ENCODE measurements at places on chromosomes 5 and 9.

DNA sequence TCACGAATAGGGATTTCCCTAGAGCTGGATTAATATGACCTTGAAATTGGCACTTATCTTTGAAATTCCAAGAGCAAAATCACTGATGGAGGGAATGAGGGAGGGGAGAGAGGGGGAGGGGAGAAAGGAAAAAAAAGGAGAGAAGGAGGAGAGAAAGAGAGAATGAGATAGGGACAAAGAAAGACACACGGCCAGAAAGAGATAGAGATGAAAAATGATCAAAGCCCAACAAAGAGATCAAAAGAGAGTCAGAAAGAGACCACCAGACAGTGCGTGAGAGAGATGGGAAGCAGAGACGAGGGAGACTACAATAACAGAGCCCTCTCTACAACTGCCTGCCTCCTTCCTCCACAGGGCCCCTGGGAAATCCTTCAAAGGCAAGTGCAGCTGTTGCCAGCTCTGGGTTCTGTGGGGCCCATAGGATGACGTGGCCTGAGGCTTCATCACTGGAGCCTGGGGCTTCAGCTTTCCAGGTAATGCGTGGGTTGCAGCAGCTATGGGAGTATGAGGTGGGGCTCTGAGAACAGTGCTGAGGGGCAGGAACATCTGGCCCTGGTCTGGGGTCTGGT, 58.3 kb upstream of the SHB start:
- no peak for DNase-seq

DNA sequence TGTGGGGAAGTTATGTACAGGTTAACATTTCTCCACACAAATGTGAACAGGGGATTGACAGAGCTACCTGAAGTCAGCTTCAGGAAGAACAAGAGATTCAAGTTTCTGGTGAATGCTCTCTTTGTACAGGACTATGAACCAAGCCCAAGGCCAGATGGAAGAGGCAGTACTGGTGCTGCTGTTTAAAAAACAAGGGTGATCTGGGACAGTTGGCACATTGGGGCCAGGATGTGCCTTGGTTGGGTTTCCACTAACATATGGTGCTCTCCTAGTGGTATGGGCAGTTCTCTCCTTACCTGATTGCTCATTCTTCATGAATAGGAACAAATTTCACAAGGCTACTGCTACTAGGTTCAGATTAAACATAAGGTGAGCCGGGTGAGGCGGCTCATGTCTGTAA, 40.0 kb downstream of the MTMR12 start:
- no peak for DNase-seq

- DNase-seq: no peak
Measured at GRCh38 chr5:30287890-30288289, 905.6 kb upstream of the CDH6 start.

DNA sequence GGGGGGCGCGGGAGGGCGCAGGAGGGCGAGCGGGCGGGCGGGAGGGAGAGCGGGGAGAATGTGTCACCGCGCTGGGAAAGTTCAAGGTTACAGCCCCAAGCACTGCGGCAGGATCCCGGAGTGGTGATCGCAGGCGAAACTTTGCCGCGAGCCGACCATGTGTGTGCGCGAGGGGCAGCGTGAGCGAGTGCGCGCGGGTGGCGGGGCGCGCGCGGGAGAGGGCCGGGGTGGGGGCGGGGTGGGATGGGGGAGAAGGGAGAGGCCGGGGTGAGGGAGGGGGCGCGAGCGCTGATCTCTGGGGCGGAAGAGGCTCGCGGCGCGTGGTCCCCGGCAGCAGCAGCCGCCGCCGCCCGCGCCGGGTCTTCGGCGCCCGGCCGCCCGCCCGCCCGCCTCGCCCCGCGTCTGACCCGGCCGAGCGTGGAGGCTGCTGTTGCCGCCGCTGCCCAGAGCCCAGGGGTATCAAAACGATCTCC, at the start of gene NFIB:
Gene NFIB, minus strand, starts transcription at position 191 of the 473 bp plus-strand sequence. CDS start 630 bp downstream, outside the sequence.
- no peak for DNase-seq

DNA sequence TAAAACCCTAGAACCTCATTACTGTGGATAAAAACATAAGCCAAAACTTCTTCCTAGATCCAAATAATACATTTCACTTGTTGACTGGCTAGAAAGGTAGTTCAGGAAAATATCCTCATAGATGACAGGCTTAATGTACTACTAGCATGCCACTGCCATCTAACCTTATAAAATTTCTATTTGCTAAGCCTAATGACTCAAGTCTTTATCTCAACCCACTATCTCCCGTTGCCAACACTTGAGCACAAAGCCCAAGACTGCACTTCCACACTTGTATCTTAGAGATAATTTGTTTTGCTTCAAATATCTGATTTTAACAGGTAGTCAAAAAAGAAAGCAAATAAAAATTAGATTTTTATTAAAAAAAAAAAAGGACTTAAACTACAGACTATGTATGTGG, 42.7 kb downstream of the FBXL17 start:
- no peak for DNase-seq

GRCh38 chr5:177471610-177472356, 1.7 kb downstream of the DBN1 start:
- DNase-seq: no peak

- no peak for DNase-seq
Measured at GRCh38 chr9:82020331-82020730, 31.8 kb downstream of the SPATA31D1 start.

DNA sequence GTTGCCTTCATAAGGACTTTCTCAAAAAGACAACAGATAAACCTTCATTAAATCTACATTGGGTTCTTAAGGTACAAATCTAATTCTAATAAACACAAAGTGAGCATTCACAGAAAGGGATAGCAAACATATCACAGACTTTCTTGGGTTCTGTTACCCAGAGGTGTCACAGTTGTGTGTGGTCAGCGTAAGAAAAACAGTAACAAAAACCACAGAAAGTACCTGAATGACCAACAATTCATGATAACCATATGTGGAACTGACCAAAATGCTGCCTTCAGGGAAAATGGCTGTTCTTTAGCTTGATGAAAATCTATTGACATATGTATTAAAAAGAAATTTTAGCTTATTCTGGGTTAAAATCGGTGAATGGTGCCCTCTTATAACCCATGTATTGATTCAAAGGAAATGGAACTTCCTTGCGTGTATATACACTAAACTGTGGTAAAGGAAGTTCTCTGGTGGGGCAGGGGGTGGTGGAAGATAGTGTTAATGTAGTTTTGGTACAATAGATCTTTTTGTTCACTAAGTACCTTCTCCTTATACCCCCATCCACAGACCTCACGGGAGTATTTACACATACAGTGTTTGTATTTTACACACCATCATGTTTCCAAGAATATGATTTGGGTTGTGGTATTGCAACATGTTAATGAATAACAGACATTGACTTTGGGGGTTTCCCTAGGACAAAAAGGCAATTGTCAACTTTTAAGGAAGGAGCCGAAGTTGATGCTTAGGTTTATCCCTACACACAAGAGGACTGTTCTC, 152.5 kb downstream of the APBA1 start:
- DNase-seq: no peak

DNA sequence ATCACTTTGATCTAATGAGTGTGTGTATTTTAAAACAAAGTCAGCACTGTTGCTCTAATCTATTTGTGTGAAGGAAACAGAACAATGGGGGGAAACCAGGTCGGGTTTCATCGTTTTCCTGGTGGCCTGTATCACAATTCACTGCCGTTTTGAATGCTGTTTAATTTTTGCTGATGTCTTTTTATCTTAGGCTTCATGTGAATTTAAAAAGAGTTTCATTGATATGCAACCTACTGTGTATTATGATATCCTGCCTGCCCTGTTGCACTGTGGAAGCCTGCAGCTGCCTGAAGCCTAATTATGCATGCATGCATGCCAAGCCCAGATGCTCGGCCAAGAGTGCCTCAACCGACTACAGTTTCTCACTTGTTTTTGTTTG, 307.5 kb downstream of the ZNF608 start:
- DNase-seq: no peak

DNA sequence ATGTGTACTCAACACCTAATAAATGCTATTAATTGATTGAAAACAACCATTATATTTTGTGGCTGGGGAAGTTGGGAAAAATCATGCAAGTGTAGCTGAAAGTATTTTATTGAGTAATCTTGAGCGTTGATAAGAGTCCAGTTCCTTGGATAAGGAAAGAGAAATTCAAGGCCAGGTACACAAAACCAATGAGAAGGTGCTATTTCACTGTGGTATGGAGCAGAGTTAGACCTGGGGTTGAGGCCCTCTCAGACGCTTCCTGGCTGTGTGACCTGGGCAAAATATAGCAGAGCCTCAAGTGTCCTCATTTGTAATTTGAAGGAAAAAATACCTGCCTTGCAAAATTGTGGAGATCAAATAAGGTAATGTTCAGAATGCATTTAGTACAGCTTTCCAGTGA, 50.1 kb downstream of the GALNT10 start:
- DNase-seq: no peak

GRCh38 chr9:128259156-128259555, 16.7 kb downstream of the GOLGA2 start:
- DNase-seq: no peak

DNA sequence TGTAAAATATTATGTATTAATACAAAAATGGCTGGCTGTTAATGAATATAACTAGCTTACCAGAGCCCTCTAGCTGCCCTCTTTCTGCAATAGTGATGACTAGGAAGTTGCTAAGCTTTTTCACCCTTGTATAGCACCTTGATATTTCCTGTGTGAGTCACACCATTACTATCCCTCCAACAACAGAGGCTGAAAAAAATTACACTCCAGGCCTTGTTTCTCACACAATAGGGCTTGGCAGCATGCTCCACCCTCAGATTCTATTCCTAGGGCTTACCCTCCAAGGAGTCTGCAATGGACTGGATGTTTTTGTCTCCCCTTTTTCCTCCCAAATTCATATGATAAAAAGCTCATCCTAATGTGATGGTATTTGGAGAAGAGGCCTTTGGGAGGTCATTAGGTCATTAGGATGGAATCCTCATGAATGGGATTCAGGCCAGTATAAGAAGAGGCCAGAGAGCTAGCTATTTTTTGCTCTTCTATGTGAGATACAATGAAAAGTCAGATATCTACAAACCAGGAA, 184.6 kb upstream of the MAP1B start:
- DNase-seq: no peak

GRCh38 chr5:58261605-58262004, 198.3 kb downstream of the PLK2 start:
- DNase-seq: no peak

DNA sequence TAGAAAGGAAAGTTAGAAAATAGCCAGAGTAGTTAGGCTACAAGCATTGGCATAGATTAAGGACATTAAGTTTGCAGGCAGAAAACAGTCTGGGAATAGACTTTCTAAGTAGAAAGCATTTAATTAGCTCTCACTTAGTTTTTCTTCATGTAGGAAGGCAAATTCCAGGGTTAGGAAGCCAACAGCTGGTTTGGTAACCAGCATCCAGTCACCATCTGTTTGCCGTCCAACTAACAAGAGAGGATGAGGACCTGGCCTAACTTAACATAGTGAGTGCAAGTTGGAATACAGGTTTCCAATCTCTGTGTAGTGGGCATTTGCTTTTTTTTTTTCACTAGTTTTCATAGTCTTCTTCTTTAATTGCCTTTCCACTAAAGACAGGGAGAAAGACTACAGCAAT, 121.7 kb upstream of the NR3C1 start:
- no peak for DNase-seq

DNA sequence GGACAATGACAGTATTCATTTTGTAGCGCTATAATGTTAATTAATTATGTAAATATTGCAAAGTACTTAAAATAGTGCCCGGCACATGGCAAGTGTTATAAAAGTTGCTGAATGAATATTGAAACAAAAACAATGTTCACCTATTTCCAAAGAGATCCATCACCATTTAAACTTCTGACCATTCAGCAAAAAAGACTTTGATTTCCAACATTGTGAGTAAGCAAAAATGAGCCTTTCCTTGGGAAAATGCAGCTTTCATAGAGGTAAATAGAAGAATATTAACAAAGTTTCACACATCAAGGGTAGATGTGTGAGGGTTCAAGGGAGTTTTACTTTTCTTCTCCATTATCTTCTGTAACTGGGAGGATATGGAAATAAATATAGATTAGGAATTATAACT, 1089.4 kb upstream of the C9orf72 start:
- no peak for DNase-seq

GRCh38 chr5:142969186-142969585, 199.0 kb downstream of the ARHGAP26 start:
- DNase-seq: no peak

- DNase-seq: no peak
Measured at GRCh38 chr5:55720188-55720703, 8.1 kb upstream of the SLC38A9 start.

- DNase-seq: no peak
Measured at GRCh38 chr9:108445431-108446071, 410.2 kb downstream of the ACTL7B start.

GRCh38 chr9:94511134-94511954, 43.5 kb upstream of the PCAT7 start:
- DNase-seq: no peak

DNA sequence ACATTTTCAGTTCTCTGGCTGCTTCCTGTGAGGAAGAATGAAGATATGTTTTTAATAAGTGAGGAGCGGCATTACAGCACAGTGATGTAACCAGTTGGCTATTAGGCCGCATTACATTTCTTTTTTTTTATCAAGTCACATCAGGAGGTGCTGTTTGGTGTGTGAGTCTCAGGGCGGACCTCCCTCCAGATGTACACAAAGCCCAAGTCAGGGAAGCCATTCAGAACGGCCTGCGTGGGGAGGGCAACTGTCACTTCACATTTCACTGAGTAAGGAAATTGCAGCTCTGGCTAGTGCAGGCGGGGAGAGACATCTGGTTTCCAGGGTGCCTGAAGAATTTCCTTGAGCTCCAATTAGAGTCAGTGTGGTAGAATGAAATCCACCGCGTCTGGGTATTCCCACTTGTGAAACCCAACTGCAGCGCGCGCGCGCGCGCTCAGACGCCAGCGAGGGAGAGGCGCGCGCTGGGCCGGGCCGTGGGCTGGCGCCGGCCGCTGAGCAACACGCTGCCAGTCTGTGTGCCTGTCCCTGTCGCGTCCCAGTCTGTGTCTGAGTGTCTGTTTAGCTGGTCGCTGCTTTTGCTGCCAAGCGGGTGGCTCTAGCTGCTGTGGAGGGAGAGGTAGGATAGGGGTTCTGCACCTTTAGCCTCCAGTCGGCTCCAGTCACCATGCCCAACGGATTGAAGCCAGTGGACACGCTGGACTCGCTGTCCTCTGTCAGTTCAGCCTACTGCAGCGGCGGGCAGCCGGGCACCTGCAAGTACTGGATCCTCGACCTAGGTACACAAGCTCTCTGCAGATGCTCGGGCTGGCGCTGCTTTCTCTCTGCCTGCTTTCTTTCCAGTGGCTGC, 140.8 kb upstream of the OTULINL start:
- no peak for DNase-seq

GRCh38 chr5:14665949-14666348, 1.4 kb downstream of the OTULIN start:
- DNase-seq: peak; percentile 65

- no peak for DNase-seq
Measured at GRCh38 chr5:54312499-54312898, 2.1 kb upstream of the ARL15 start.

DNA sequence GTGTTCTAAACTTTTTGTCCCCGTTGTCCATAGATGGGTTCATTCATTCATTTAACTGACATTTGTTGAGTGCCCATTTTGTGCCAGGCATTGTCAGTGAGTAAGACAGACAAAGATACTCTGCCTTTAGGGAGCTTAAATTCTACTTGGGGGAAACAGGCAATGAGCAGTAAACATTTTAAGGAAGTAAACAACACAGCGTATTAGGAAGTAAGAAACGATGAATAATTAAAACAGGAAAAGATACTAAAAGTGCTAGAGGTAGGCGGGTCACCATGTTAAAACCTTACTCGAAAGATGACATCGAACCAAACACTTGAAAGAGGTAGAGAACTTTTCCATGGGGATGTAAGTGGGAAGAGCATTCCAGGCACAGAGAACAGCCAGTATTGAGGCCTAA, 5.5 kb upstream of the MAML1 start:
- DNase-seq: no peak
